ENCODE measurements at places on chromosomes 13 and 19. TPM values are rescaled to one million over a fixed set of nuclear protein-coding genes. Genes with fewer than 3 reads are reported as not detected.

FCGBP gene
- 19.1 TPM for total RNA-seq

SEMA6B gene
- total RNA-seq = 0.17 TPM

ATP8B3 gene
- total RNA-seq = 3.2 TPM

FXYD1 gene
- total RNA-seq = 2.4 TPM

DMKN gene
- not detected for total RNA-seq

SPRED3 gene
- 1.7 TPM for total RNA-seq

RAB11B gene
- total RNA-seq = 71.5 TPM

SPACA4 gene
- not detected for total RNA-seq

ANKLE1 gene
- total RNA-seq = 1.9 TPM

OR7D2 gene
- total RNA-seq = not detected

ZNF350 gene
- total RNA-seq = 37.6 TPM

STX10 gene
- 40.9 TPM for total RNA-seq

ZNF560 gene
- total RNA-seq = not detected

SPART gene
- total RNA-seq = 22.0 TPM

IGFL1 gene
- total RNA-seq = not detected

TUBB4A gene
- 0.88 TPM for total RNA-seq

CCDC61 gene
- 4.9 TPM for total RNA-seq

TM9SF2 gene
- total RNA-seq = 37.2 TPM

C1QTNF9B gene
- not detected for total RNA-seq

MEIOSIN gene
- total RNA-seq = not detected

IRGC gene
- not detected for total RNA-seq

Measured in CD4-positive, alpha-beta T cell (primary cell).